ENCODE measurements at places on chromosomes 16 and 17. TPM values are rescaled to one million over a fixed set of nuclear protein-coding genes. Genes with fewer than 3 reads are reported as not detected.
A peak's percentile ranks its signal among the peaks of the same experiment; 100 is the strongest.

- H3K27me3 ChIP-seq: peaks cover 51% of the 10 kb centered on the region
- H3K4me3 ChIP-seq: no peak overlapping the region
- no peaks in the 10 kb centered on the region for H3K36me3 ChIP-seq
- DNase-seq: no peak
- no peaks in the 10 kb centered on the region for H3K4me1 ChIP-seq
Measured at GRCh38 chr17:973053-973452, 6.5 kb downstream of the NXN start.

DNA sequence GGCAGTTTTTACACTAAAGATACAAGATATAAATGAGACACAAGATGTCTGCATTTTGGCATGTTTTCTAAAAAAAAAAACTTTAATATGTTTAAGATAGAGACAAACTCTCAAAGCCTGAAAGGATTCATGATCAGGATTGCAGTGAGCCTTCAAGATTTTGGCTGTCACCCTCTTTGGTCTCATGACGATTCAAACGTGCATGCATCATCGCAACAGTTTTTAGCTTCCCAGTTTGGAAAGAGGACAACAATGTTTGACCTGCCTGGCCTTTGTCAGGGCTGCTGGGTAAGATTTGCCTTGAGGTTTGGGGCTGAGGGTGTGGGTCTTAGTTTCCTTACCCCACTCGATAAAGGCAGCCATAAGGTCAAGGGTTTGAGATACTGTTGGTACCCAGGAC is 134.1 kb downstream of the RGS9 start:
- H3K27ac ChIP-seq: no peak overlapping the region
- no peak overlapping the region for H3K4me3 ChIP-seq
- no peaks in the 10 kb centered on the region for H3K4me1 ChIP-seq

DNA sequence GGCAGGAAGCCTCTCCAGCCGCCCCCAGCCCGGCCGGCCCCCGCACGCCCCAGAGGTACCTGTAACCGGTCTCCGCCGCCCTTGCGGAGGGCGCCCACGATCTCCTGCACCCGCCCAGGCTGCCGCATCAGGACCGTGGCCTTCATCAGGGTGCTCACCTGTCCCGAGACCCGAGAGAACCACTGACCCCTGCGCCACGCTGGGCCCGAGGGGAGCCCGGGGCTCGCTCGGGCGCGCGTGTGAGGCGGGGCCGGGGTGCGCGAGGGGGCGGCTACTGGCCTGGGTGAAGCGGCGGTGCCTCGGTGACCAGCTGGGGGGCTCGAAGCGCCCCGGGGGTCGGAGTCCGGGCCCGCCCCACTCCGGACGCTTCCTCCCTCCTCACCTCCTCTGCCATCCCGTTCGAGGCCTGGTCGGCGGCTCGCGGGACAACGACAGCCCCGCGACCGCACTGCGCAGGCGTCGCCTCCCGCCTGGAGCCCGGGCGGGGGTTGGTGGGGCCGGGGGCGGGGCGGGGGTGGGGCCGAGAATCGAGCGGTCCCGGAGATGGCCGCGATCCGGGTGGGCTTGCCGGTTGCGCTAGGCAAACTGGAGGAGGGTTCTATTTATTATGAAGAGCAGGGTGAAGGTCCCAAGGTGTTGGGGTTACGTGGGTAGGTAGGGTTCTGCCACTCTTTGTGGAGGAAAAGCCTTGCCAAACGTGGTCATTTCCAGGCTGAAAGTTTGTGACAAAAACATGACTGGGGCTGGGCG is at the start of gene NT5C3B:
Gene NT5C3B, minus strand, starts transcription at position 433 of the 750 bp plus-strand sequence. Its CDS starts 39 bp downstream, at position 394.
- H3K27me3 ChIP-seq: peaks cover 13% of the 10 kb centered on the region
- H3K4me3 ChIP-seq: peak within 1 kb of the TSS; percentile 85
- peaks cover 16% of the 10 kb centered on the region for H3K4me1 ChIP-seq
- peak; percentile 76 for DNase-seq
- H3K27ac ChIP-seq: peak within 1 kb of the TSS; percentile 55
- peaks cover 9% of the 10 kb centered on the region for H3K36me3 ChIP-seq

NGFR gene
- 0.50 TPM for total RNA-seq

DNA sequence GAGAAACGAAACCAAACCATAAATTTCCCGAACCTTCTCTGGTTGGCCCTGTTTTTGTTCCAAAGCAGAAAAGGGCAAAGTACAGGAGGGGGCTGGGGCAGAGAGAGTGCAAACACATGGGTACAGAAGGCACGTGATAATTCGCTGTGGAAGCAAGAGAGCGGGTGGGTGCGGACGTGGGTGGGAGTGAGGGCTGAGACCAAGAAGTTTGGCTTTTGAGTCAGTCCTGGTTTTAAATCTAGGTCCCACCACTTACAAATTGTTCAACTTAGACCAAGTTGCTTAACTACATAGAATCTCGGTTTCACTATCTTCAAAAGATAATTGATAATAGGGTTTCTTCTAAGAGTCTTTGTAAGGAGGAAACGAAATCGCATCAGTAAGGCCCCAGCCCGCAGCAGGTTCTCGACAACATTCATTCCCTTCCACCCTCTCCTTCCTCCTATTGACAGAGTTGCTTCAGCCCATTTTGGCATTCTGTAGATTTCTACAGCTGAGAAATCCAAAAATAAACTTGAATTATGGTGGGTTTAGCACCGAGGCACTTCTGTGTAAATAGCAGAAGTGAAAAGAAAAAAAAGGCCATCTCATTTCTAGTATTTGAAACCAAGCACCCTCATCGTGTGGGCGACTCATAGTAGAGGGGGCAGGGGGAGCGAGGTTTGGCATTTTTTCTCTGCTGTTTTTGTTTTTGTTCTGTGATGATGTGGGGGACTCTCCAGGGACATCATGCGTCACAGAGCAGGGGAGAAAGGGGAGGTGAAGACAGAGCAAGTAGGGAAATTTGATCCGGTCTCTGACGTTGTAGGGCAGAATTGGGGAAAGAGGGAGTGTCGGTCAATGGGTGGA is 33.6 kb upstream of the CCR7 start:
- peak overlapping the region; percentile 79 for H3K4me3 ChIP-seq
- no peaks in the 10 kb centered on the region for H3K27me3 ChIP-seq
- peak overlapping the region; percentile 98 for H3K27ac ChIP-seq
- no peak for DNase-seq

PAFAH1B1 gene
- total RNA-seq: 171 TPM

NAGS gene
- total RNA-seq: 1.4 TPM

- no peak for DNase-seq
- no peaks in the 10 kb centered on the region for H3K4me1 ChIP-seq
- no peak overlapping the region for H3K4me3 ChIP-seq
- no peaks in the 10 kb centered on the region for H3K36me3 ChIP-seq
- H3K27ac ChIP-seq: no peak overlapping the region
Measured at GRCh38 chr17:13480877-13481276, 120.9 kb downstream of the HS3ST3A1 start.

CCL13 gene
- not detected for total RNA-seq

- H3K4me1 ChIP-seq: peaks cover 28% of the 10 kb centered on the region
- H3K4me3 ChIP-seq: peak overlapping the region; percentile 84
- H3K36me3 ChIP-seq: no peaks in the 10 kb centered on the region
- H3K27ac ChIP-seq: peak overlapping the region; percentile 97
- no peaks in the 10 kb centered on the region for H3K27me3 ChIP-seq
Measured at GRCh38 chr17:8173056-8173870, 2.9 kb downstream of the TMEM107 start.

DNA sequence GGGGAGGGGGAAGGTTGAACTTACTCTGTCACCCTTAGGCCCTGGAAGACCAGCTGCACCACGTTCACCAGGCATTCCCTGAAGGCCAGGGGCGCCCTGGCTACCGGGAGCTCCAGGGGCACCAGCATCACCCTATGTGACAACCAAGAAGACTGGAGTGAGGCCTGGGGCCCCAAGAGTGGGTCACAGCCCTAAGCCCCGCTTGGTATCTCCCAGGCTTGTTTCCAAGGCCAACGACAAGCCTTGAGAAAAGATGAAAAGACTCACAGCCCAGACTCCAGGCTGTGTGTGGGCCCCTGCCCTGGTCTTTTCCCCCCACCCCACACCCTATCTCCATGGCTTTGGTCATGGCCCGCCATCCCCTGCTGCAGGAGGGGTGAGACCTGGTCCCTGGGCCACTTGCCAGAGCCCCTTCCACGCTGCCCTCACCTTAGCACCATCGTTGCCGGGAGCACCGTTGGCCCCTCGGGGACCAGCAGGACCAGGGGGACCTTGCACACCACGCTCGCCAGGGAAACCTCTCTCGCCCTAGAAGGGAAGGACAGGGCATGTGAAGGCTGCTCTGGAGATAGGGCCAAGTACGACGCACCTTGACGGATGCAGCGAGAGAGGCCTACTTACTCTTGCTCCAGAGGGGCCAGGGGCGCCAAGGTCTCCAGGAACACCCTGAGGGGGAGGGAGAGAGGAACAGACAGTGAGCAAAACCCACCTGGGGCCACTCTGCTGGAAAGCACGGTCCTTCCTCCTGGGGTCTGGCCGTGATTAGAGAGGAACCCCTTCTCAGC is 9.9 kb downstream of the COL1A1 start:
- no peaks in the 10 kb centered on the region for H3K4me1 ChIP-seq
- H3K4me3 ChIP-seq: no peak overlapping the region
- DNase-seq: no peak
- peaks cover 1% of the 10 kb centered on the region for H3K27me3 ChIP-seq

- H3K27ac ChIP-seq: no peak overlapping the region
- no peak for DNase-seq
- peaks cover 2% of the 10 kb centered on the region for H3K4me1 ChIP-seq
- no peaks in the 10 kb centered on the region for H3K27me3 ChIP-seq
- no peak overlapping the region for H3K4me3 ChIP-seq
Measured at GRCh38 chr17:51230306-51230705, 29.5 kb downstream of the MBTD1 start.

AOC2 gene
- total RNA-seq: 2.5 TPM

DNA sequence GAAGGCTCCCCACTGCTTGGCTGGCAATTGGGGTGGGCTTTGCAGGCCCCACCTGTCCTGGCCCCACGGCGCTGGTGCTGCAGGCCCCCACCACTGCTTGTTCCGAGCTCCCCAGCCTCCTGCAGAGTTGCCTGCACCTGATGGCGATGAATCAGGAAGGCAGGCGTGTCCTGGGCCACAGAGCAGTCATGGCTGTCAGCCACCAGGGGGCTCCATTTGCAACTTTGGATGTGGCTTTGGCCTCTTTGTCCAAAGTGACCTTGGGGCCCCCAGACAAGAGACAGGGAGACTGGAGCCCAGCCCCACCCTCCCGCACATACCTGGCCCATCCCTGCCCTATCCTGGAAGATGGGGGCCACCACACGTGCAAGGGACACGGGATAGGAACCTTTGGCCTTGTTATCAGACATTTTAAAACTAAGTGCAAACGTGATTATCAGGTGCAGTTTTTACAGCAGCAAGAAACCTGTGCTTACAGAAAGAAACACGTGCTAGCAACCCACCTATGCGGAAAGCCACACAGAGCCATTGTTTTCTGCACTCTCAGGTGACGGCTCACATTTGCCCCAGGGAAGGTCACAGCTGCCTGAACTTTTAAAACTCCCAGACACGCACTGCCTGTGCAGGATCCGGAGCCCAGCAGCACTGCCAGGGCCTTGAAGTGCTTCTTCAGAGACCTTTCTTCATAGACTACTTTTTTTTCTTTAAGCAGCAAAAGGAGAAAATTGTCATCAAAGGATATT is at the start of gene DNASE1:
Gene DNASE1, plus strand, starts transcription at position 443 of the 743 bp plus-strand sequence. CDS start 683 bp downstream, outside the sequence.
- H3K4me3 ChIP-seq: no peak within 1 kb of the TSS
- H3K27me3 ChIP-seq: no peaks in the 10 kb centered on the region
- H3K4me1 ChIP-seq: peaks cover 7% of the 10 kb centered on the region

- no peaks in the 10 kb centered on the region for H3K27me3 ChIP-seq
- H3K27ac ChIP-seq: peak overlapping the region; percentile 97
- peaks cover 4% of the 10 kb centered on the region for H3K36me3 ChIP-seq
- DNase-seq: peak; percentile 80
Measured at GRCh38 chr17:38703742-38704605, 1.1 kb upstream of the MLLT6 start.

CD300LB gene
- not detected for total RNA-seq

DNA sequence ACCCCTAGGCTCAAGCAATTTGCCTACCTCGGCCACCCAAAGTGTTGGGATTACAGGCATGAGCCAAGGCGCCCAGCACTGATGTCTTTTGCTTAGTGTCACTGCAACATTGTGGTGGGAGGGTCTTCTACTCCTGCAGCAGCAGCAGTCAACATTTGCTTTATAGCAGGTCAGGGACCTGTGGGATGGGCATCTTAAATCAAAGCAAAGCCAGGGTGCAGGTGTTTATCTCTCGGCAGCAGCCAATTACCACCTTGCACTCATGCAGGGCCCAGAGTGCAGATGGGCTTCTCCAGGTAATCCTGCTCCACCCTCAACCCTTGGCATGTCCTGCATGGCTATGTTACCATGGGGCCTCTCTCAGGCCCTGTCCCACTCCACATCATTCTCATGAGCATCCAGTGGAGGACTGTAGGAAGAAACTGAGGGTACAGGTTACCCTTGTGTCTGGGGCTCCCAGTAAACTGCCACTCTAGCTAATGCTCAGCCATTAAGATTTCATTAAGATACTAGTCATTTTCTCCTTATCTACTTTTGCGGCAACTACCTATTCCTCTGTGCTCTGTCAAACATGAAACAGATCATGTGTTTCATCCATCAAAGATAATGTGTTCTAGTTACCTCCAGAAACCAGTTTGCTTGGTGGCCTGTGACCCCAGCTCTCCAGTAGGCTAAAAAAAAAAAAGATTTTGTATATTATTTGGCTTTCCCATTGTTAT is 16.8 kb downstream of the ADGRG5 start:
- H3K4me3 ChIP-seq: no peak overlapping the region
- H3K27me3 ChIP-seq: peaks cover 2% of the 10 kb centered on the region
- H3K4me1 ChIP-seq: peaks cover 9% of the 10 kb centered on the region

- H3K36me3 ChIP-seq: no peaks in the 10 kb centered on the region
- H3K4me1 ChIP-seq: peaks cover 2% of the 10 kb centered on the region
- no peak overlapping the region for H3K4me3 ChIP-seq
- H3K27ac ChIP-seq: no peak overlapping the region
- peaks cover 57% of the 10 kb centered on the region for H3K27me3 ChIP-seq
Measured at GRCh38 chr17:80482555-80483308, 6.3 kb upstream of the NPTX1 start.

DNA sequence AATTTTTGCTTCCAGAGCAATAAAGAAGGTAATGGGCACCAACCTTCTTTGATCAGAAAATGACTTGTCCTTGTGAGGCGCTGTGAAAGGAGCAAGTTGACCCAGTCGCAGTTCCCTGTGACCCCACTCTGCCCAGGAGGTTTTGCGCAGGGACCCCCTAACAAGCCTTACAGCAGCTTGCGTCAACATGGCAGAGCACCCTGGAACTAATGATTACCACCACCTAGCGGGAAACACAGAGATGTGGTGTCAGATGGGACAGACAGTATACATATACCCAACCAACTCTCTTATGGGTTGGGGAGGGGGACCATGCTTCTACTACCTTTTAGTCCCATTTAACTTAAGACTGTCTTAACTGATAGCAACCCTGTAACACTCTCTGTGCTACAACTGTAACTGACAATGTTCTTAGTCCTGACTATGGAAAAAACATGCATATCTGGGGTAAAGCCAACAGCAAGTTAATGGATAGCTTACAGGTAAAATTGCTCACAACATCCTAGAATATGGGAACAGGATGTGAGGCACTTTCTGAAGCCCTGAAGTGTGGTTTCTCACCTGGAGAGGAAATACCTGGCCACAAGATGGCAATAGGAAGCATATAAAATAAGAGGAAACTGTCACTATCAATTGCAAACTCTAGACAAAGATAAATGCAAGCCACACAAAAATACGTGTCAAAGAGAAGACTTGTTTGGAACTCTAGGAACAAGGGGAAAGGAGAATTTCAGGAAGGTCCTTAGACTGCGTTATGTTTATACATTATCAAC is 3.0 kb downstream of the KARS1 start:
- H3K4me3 ChIP-seq: peak overlapping the region; percentile 78
- no peak for DNase-seq
- no peaks in the 10 kb centered on the region for H3K27me3 ChIP-seq
- peak overlapping the region; percentile 84 for H3K27ac ChIP-seq
- peaks cover 20% of the 10 kb centered on the region for H3K36me3 ChIP-seq

HID1 gene
- total RNA-seq: 3.6 TPM

SCGB1C2 gene
- not detected for total RNA-seq
